ENCODE measurements at places on chromosomes 6 and 20. TPM values are rescaled to one million over a fixed set of nuclear protein-coding genes. Genes with fewer than 3 reads are reported as not detected.

The LAMA5 gene
- 27.2 TPM for polyA plus RNA-seq

The PARD6B gene
- 0.03 TPM for polyA plus RNA-seq

The NKX2-4 gene
- polyA plus RNA-seq: not detected

The HRH3 gene
- polyA plus RNA-seq: not detected

The PPP1R11 gene
- polyA plus RNA-seq: 44.1 TPM

The LPIN3 gene
- polyA plus RNA-seq: 2.5 TPM

The MATN4 gene
- polyA plus RNA-seq: 0.11 TPM

The CD40 gene
- polyA plus RNA-seq: 43.9 TPM

The ANKRD66 gene
- not detected for polyA plus RNA-seq

The PRKN gene
- polyA plus RNA-seq: 0.06 TPM

The WFDC8 gene
- polyA plus RNA-seq: not detected

The KIAA1755 gene
- polyA plus RNA-seq: 0.37 TPM

The TDRD6 gene
- polyA plus RNA-seq: 0.13 TPM

The PGC gene
- polyA plus RNA-seq: not detected

The ZNF318 gene
- polyA plus RNA-seq: 7.1 TPM

The HLA-DRA gene
- polyA plus RNA-seq: not detected

The TMEM170B gene
- polyA plus RNA-seq: 0.92 TPM

The FAM209B gene
- not detected for polyA plus RNA-seq

The TOX2 gene
- 7.0 TPM for polyA plus RNA-seq

The HSPA12B gene
- 3.6 TPM for polyA plus RNA-seq

The CFAP206 gene
- 0.15 TPM for polyA plus RNA-seq

The LAMP5 gene
- not detected for polyA plus RNA-seq
